ENCODE measurements at places on chromosomes 11 and 22.

DNA sequence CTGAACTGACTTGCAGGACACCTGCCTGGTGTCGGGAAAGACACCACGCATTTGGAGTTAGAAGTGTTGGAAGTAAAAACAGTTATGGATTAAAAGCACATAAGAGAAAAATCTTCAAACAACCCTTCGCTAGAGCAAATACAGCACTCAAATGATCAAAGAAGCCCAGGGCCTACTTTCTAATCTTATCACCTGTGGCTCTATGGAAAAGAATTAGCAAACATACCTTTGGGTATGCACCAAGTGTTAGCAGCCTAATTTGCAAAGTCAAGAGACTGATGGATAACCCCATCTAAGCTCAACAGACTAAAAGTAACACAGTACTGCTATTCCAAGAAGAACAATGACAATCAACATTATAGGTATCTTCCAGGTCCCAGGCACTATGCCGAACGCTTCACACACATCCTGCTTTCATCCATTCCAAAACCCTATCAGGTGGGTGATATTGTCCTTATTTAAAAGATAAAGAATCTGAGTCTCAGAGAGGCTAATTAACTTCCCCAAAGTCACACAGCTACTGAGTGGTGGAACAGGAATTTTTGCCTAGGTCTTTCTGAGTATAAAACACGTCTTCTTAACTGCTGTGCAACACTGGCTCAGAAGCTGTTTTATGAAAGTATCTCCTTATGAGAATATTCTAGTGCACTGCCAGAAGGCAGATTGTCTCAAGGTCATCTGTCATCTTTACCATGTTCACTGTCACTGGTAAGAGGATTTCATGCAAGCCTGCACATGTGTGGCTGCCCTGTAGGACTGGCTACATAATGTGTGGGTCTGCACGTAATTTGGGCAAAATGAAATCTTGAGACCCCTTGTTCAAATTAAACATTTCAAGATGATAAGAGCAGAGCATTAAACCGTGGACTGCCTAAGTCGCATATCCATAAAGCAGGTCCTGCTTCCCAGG lies 16.4 kb downstream of the SLC1A2 start:
- no peak for DNase-seq

GRCh38 chr11:128579798-128580504 lies 7.4 kb downstream of the ETS1 start:
- DNase-seq, result no peak

- peak; percentile 86 for DNase-seq
Observed at GRCh38 chr22:46576556-46577367, 39.3 kb upstream of the CELSR1 start.

DNA sequence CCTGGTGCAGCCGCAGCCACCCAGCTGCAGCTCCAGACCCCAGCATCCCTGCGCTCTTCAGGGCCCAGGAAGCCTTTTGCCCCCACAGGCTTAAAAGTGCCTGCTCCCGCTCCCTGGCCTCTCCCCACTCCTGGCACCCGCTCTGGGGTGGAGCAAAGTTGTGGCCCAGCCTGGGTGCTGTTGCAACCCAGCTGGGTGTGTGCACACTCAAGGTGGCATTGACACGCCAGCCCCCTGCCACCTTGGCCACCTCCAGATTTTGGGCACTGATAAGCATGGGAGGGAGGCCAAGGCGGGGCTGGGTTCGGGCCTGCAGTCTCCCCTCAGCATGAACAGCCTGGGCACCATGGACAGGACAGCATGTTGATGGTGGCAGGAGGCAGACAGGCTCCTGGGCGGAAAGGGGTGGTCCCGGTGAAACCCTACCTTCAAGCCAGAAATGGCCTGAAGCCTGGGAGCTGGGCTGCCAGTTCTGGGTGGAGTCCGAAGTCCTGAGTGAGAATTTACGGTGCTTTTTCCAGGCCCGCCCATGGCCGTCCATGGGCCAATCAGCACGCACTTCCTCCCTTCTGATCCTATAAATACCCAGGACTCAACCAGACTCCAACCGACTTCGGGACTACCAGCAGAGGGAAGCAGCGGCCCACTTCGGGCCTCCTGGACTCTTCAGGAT lies 23.6 kb upstream of the RNASEH2C start:
- DNase-seq, result no peak

DNA sequence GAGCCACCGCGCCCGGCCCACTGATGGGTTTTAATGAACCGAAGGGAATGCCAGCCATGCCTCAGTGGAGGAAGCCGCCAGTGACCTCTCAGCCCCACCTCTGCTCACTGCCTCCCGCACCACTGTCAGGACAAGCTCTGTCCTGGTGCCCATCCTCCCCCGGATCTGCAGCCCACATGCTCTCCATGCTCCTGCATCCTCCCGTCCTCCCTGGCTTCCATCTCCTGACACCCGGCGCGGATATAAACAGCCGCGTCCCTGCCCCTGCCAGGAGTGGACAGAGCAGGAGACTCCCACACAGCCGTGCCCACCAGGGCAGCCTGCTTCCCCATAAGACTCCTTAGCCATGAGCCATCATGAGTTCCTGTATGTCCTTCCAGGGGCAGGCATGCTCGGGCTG lies 26.9 kb downstream of the MACROD1 start:
- DNase-seq, result no peak

GRCh38 chr22:37741312-37741795 lies 44.5 kb downstream of the TRIOBP start:
- no peak for DNase-seq

DNA sequence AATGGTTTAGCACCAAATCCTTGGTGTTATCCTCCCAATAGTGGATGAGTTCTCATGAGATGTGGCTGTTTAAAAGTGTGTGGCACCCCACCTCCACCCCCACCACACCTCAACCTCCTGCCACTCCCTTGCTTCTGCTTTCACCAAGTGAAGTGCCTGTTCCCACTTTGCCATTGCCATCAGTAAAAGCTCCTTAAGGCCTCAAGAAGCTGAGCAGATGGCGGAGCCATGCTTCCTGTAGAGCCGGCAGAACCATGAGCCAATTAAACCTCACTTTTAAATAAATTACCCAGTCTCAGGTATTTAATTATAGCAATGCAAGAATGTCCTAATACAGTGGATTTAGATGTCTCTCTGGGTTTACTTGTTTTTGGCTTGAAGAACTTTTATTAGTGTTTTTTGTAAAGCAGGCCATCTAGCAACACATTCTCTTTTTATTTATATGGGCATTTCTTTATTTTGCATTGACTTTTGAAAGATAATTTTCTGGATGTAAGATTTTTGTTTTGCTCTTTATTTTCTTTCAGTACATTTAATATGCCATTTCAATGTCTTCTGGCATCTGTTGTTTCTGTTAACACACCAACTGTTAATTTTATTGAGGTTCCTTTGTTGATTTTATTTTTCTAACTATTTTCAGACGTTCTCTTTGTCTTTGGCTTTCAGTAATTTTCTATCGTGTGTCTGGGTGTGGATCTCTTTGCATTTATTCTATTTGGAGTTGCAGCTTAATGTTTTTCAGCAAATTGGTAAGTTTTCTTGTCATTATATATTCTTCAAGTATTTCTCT lies 724.5 kb upstream of the CNTN5 start:
- DNase-seq, result no peak

- no peak for DNase-seq
Observed at GRCh38 chr11:106745941-106746340, 272.3 kb downstream of the GUCY1A2 start.

GRCh38 chr11:47863189-47863897 lies 15.2 kb upstream of the NUP160 start:
- DNase-seq, result peak; percentile 68

DNA sequence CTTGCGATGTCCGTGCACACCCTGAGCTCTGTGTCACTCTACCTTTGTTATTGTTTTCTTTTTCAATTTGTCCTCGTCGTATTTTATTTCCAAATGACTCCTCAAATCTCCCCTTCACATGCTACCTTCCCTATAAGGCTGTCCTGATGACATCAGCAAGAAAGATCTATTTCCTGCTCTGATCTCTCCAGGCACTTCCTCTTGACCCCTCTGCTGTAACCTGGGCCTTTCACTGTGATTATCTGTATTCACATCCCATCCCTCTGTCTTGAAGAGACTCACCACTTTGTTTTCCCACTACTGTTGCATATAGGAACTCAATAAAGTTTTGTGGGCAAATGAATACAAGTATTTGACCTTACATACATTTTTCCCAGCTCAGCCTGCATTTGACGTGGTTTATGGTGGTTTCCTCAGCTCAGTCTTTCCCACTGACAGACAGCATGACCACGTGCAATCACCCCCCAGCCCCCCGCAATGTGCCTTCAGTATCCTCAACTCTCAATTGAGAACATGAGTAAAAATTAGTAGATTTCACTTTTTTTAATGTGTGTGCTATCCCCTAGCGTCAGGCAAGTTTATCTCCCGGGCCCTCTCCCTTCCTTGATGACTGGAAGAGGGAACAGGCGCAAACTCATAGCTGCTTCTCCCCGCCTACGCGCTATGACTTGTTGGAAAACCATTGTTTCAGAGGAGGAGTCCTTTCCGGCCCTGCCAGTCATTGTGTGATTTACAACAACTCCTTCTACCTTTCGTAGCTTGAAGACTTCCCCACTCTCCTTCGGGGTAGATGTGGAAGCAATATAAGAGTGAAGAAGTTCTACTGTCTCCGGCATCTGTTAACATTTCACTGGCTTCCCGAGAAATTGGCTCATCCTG lies 498.5 kb downstream of the NTM start:
- no peak for DNase-seq

DNA sequence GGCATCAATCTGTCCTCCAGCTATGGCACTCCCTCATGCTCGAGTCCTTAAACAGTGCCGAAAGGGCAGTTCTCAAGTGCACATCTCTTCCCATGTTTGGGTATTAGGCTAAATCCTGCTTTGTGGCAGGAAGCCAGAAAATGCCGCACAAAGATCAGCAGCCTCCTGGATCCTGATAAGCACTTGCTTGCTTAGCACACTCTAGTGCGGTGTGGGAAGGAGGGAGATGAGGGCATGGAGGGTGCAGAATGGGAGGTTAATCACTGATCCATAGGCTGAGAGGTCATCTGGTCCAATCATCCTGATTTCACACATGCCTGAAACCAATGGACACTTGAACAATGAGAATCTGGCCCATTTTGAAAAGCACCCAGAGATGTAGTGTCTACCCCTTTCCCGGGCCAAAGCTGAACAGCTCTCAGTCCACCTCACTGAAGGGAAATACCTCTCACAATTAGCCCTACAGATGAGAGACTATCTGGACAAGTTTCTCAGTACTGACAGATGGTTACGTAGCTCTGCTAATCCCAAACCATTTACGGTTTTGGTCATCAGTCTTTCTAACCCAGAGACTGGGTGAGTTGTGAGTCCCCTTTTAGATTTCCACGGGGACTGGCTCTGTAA lies 29.8 kb upstream of the CHRM4 start:
- no peak for DNase-seq

DNA sequence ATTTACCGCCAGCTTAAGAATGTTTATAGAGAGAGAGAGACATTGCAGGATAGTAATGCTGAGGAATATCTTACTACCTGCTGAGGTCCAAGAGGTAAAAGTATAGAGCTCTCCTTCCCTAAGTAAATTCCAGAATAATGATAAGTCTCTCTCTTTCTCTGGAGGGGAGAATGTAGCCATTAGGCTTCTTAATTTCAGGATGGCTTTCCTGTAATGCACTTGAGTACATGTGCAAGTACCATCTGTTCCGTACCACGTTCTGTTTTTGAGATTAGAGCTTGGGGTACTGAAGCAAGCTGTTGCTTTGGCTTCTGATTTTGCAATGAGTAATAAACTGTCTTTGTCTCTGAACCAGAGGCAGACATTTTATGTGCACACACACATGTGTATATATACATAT lies 1314.0 kb downstream of the JRKL start:
- DNase-seq, result no peak

DNA sequence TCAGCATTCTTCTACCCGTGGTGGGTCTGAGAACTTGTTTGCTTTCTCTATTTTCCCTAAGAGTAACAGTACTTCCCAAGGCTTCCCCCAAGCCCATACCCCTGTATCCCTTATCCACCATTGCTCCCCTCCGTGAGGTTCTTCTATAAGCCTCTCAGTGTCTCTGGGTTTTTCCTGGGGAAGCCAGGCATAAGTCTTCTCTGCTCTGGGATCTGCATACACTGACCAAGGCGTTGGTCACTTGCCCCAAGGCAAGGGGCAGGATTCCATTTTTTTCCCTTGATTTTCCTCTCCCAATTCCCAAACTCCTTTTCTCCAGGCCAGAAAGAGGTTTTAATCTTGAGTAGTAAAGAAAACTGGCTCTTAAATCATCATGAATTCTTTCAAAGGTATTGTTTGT lies 27.2 kb upstream of the NCAM1 start:
- no peak for DNase-seq

DNA sequence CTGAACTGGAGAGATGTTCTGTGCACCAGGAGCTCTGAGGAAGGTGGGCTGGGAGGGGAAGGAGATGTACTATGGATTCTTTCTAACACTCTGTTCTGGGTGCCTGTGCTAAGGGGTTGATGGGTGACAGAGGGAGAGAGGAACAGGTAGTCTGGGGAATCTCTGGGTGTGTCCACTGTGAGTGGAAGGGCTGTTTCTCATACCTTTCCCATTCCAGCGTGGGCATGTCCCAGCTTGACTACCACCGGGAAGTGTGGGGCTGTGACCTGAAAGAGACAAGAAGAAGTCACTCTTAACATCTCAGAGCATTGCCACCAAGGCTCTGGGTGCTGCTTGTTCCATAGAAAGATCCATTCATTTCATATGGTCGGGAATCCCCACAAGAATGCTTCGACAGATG lies 121.9 kb downstream of the FBXO7 start:
- DNase-seq, result no peak

- DNase-seq, result no peak
Observed at GRCh38 chr11:19013181-19013857, 47.2 kb downstream of the MRGPRX2 start.
